Left ventricle myocardium inferior (tissue), 1 donor: ENCODE measurements at places on chromosomes 5 and 9.

GRCh38 chr9:27413511-27414219, 110.4 kb upstream of the IFNK start:
- no peak for DNase-seq

DNA sequence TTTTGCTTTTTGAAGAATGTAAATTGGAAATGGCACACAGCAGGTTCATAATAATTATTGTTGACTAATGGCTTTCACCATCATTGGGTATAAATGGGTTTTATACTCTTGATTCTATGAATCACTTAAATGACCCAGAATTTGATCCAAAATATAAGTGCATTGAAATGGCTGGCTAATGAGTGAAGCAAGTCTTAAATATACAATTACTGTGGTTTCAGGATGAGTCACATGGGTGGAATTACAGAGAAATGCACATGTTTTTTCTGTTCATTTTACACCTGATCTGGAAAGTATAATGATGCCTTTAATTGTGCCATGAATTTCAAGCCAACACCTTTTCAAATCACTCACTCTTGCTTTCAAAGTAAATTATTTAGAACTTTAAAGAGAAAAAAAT, 380.8 kb upstream of the CD180 start:
- no peak for DNase-seq

GRCh38 chr9:108517651-108518365, 338.0 kb downstream of the ACTL7B start:
- DNase-seq, result no peak

GRCh38 chr9:133499892-133500270, 21.0 kb upstream of the SLC2A6 start:
- no peak for DNase-seq

- no peak for DNase-seq
Observed at GRCh38 chr9:96006296-96006879, 130.9 kb downstream of the ERCC6L2 start.

GRCh38 chr9:128294142-128294541, 18.1 kb downstream of the SWI5 start:
- no peak for DNase-seq

GRCh38 chr9:78448960-78449673, 152.2 kb downstream of the PSAT1 start:
- no peak for DNase-seq

DNA sequence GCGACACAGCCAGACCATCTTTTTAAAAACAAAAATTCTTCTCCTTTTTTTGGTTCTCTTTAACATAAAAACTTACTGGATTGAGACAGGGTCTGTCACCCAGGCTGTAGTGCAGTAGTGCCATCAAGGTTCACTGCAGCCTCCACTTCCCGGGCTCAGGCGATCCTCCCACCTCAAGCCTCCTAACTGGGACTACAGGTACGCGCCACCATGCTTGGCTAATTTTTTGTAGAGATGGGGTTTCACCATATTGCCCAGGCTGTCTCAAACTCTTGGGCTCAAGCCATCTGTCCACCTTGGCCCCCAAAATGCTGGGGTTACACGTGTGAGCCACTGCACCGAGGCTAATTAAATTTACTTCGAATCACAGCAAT, 13.8 kb downstream of the HNRNPK start:
- DNase-seq, result no peak

DNA sequence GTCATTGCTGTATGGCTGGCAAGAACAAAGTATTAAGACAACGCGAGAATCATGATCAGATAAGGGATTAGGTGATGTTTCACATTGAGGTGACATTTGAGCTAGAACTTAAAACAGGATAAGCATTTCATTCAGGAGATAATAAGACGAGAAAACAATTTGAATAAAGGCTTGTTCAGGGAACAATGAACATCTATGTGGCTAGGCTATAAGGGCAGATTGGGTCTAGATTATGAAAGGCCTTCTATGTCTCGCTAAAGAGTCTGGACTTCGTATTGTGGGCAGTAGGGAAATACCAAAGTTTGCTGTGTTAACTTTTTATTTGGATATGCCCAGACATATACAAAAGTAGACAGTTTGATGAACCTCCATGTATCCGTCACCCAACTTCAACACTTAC, 6.9 kb downstream of the MRPL22 start:
- no peak for DNase-seq

DNA sequence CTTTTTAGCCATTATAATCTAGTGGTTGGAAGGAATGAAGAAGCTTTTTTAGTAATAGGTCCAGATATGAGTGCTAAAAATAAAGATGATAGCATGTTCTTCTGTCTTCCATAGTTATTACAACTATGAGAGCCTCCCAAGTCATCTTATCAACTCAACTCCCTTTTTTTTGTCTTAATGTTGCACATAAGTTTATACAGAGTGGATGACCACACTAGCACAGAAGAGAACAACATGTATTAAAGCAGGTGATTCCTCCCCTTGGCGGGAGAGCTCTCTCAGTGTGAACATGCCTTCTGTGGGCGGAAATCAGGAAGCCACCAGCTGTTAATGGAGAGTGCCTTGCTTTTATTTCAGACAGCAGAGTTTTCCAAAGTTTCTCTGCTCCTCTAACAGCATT, 40.1 kb upstream of the STX17 start:
- no peak for DNase-seq

DNA sequence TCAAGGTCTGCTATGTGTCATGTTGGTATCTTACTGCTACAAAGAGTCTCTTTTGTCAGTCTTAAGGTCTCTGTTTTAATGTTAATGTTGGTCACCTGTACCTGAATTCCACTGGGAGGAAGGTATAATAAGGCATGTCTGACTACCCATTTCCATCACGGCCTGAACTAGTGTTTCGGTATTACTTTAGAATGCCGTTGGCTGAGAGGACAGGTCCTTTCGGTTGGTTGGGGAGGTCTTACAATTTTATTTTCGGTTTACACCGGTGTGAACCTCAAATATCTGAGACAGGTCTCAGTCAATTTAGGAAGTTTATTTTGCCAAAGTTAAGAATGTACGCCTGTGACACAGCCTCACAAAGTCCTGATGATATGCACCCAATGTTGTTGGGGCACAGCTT, 154.9 kb upstream of the ABCA1 start:
- DNase-seq, result no peak

GRCh38 chr5:176664886-176665285, 17.6 kb downstream of the TSPAN17 start:
- no peak for DNase-seq

- no peak for DNase-seq
Observed at GRCh38 chr5:38113456-38113855, 144.9 kb upstream of the EGFLAM start.

DNA sequence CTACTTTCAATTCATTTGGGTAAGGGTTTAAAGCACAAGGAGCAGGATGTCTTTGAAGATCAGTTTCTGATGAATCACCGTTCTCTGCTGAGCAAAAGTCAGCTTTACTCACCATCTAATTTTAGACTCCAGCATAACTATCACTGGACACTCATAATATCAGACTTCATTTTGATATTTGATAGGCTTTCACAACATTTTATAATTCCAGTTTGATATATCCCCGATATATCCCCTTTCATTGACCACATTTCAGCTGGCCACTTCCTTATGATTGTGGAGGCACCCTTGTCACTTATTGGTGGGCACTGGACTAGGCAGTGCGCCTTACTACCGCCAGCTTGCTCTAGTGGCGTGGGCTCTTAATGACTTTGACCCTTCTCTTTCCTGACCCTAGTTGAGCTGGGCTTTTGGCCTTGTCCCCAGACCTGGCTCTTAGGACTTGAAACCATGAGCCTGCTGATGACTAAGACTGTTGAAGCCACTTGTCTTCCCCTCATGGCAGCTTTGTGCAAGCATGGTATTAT, 46.8 kb downstream of the CYSTM1 start:
- no peak for DNase-seq

DNA sequence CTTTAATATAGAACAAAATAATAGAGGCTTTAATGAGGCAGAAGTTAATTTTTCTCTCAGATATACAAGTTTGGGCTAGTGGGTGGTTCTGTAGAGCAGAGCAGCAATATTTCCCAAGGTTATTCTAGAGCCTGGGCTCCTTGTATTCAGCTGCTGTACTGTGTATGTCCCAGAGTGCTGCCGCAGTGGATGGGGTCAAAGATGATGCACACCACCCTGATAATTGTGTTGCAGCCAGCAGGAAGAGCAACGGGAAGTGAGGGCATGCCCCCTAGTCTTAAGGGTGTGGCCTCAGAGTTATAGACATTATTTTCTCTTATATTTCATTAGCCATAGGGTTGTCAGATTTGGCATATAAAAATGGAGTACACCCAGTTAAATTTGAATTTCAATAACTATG, 23.9 kb upstream of the KIF4B start:
- DNase-seq, result no peak

- no peak for DNase-seq
Observed at GRCh38 chr9:77956555-77956954, 75.1 kb downstream of the GNAQ start.

- no peak for DNase-seq
Observed at GRCh38 chr5:65086234-65086890, 317.6 kb downstream of the CWC27 start.

DNA sequence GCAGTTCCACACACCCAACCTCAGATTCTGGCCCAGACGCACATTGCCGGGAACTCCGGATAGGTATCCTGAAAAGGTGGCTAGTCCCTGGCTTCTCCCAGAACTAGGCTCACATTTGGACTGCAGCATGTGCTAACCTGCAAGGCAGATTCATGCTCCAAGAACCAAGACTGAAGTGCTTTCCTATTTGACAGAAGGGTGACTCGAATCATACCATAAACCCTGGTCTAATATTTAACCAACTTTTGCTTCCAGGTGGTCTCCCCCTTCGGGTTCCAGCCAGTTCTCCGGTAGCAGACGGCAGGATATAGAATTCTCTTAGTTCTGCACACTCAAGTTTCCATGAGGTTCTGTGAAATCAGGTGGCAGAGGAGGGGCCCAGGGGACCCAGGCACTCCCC, 7.6 kb downstream of the PTGES start:
- no peak for DNase-seq

- DNase-seq, result no peak
Observed at GRCh38 chr5:40985501-40985900, 76.2 kb downstream of the C7 start.

DNA sequence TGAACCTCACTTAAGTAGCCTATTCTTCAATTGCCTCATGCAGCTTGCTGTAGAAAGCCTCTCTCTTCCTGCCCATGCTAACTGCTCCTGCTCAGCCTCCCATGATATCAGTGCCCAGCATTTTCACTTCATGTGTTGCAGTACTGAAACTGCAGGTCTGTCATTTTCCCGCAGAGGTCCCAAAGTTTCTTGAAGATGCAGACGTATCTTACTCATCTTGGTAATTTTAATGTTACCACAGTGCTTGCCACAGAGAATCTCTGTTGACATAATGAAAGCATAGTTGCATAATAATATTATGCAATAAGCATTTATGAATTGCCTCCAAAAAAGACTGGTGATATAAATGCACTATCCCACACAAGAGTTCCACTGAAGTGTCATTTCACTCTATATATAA, 561.1 kb upstream of the DAP start:
- DNase-seq, result no peak

DNA sequence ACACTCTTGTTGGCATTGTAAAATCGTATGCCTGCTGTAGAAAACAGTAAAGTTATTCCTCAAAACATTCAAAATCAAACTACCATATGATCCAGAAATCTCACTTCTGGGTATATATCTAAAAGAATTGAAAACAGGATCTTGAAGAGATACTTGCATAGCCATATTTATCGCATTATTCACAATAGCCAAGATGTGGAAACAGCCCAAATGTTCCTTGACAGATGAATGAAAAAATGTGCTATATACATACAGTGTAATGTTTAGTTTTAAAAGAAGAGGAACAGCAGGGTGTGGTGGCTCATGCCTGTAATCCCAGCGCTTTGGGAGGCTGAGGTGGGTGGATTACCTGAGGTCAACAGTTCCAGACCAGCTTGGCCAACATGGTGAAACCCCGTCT, 234.1 kb upstream of the DAB2 start:
- DNase-seq, result no peak

- DNase-seq, result no peak
Observed at GRCh38 chr9:6584881-6585597, 60.5 kb downstream of the GLDC start.

- no peak for DNase-seq
Observed at GRCh38 chr5:37892586-37892985, 52.7 kb upstream of the GDNF start.

DNA sequence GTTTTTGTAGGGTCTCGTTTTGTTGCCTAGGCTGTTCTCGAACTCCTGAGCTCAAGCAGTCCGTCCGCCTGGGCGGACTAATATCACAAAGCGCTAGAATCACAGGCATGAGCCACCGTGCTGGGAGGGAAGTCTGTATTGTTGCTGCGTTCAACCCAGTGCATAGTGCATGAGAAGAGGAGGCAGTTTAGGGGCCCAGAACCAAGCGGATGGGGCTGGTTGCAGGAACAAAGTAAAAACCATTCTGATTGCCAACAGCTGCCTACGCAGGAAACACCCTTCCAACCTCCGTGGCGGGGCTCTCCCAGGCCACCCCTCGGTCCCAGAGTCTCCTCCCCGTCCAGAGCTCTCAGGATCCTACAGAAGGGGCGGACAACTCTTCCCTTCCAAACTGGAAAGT, 87.1 kb downstream of the ANXA2R start:
- DNase-seq, result no peak

- no peak for DNase-seq
Observed at GRCh38 chr5:43802651-43803050, 199.7 kb downstream of the NNT start.
